ENCODE measurements at places on chromosomes 3 and 15. TPM values are rescaled to one million over a fixed set of nuclear protein-coding genes. Genes with fewer than 3 reads are reported as not detected.
A peak's percentile ranks its signal among the peaks of the same experiment; 100 is the strongest.

- DNase-seq, result peak; percentile 99
These were observed 371.6 kb downstream of the MCTP2 start for GRCh38 chr15:94602754-94603470.

DNA sequence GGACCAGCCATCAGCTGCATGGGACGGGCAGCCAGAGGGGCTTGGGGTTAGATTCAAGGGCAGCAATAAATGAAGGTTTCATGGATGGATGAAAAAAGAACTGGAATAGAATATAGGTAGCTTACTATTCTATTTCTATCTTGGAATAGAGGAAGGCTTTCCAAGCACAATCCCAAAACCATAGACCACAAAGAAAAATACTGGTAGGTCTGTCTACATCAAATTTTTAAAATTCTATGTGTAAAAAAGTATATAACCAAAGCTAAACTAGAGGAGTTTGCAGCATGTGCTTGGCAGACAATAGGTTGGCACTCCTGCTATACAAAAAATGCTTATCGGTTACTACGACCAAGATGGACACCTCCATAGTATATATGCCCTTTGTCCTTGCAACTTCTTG is 7.2 kb upstream of the FBLN2 start:
- DNase-seq, result no peak

DNA sequence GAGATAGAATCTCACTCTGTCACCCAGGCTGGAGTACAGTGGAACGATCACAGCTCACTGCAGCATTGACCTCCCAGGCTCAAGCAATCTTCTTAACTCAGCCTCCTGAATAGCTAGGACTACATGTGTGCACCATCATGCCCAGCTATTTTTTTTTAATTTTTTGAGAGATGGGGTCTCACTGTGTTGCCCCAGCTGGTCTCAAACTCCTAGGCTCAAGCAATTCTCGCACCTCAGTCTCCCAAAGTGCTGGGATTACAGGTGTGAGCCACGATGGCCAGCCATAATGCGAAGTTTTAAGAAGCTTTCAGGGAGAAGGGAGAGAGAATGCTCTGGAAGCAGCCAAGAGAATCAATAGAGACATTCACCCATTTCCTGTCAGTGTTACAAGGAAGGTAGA is 42.7 kb downstream of the PRKAR2A start:
- DNase-seq, result no peak

GRCh38 chr3:44870375-44871061 is 3.9 kb upstream of the TGM4 start:
- no peak for DNase-seq

- no peak for DNase-seq
These were observed 463.4 kb downstream of the ZIC1 start for GRCh38 chr3:147872568-147872967.

DNA sequence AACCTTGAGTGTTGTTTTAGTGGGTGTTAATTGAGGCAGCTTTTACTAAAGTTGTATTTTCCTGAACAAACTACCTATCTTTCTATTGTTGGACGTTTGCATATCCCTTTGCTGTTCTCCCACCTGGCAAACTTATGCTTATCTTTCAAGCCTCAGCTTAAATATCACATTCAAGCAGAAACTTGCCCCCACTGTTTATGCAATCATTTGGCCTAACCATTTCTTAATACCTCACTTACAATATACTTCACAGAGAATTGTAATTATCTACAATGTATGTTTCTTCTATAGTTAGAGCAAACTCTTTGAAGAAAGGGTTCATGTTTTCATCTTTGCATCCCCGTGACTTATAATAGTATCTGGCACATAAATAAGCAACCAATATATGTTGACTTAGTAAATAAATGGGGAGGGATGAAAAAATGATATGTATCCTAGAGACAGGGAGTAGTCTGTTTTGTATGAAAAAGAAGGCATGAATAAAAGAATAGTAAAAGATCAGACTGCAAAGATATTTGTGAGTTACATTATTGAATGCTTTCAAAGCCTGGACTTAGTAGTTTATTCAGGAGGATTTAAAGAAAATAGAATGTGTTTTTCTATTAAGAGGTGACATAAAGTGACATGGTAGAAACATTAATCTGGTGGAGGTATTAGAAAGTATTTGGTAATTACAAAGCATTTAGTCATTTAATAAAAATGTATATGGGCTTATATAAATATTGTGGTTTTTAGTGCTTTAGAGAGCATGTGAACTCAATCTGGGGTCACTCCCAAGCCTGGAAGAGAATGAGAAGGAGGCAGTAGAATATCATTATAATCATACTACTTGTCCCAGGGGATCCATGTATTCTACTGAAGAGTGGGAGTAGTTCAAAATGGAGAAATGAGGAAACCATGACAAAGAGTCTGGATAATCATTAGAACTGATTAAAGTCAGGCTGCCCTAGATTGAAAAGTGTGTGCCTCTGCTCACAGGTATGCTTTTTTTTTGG is 60.0 kb upstream of the DCBLD2 start:
- no peak for DNase-seq

DNA sequence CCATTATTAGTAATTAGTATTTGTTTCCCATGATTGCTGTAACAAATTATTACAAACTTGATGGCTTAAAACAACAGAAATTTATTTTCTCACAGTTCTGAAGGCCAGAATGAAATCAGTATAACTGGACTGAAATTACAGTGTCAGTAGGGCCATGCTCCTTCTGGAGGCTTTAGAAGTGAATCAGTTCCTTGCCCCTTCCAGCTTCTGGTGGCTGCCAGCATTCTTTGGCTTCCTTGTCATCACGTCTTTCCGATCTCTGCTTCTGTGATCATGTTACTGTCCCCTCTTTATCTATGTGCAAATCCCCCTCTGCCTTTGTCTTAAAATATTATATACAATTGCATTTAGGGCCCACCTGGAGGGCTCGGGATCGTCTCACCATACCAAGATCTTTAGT is 92.0 kb downstream of the FOXB1 start:
- peak; percentile 5 for DNase-seq

DNA sequence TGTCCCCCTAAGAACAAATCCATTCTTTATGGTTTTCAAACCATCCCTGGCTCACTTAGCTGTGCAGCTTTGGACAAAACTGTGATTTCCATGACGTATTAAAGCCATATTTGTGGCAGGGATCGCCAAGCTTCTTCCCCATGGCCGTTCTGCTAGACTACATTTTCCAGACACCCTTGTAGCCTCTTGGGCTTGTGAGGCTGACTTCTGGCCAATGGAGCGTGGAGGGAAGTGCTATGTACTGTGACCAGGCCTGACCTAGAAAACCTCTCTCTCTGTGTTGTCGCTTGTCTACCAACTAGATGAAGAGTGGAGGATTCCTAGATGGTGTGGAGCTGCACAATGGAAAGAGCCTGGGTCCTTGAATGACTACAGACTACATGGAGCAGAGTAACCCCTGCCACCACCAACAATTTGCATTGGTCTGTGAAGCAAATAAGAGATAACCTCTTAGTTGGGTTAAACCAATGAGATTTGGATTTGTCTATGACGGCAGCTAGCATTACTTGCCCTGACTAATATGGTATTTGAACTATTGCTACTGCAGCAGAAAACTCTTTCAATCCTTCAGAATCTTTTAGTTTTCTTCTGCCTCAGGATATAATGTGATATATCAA is 22.1 kb upstream of the MGLL start:
- no peak for DNase-seq

DNA sequence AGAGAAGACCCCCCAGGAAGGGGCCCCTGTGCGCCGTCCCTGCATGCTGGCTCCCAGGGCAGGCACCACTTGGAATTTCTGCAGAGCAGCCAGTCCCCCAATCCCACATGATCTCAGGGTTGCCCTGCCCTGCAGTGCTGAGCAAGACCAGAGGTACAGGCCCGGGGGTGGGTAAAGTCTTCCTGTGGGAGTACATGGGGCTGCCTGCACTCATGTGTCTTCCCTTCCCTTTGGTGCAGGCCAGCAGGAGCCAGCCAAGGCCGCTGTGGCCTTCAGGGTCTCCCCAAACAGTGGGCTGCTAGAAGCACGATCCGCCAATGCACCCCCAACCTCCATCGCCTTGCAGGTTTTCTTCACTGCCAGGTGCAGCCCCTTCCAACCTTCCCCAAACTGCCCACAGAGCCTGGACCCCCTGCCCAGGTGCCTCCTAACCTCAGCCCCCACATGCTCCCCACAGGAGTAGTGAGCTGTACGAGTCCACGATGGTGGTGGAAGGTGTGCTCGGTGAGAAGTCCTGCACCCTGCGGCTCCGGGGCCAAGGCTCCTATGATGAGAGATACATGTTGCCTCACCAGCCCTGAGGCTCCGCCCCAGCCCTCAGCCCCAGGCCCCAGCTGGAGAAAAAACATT is 15.0 kb downstream of the ACAA1 start:
- DNase-seq, result no peak

Gene CKMT1A
- not detected for total RNA-seq

DNA sequence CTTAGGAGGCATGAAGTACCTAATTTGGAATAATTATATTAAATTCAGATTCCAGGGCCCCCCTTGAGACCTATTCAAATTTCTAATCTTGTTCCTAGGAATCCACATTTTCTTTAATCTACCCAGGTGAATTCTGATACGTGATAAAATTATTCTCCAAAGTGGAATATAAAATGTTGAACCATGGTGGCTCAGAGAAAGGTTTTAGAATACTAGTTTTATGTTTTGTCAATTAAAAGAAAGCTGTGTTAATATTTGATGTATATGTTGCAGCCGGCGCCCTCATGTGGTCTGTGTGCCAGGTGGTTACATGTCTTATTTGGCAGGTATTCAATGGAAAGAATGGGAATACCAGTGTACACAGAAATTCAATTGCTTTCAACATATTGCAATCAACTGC is 321.8 kb downstream of the FEZF2 start:
- peak; percentile 65 for DNase-seq

DNA sequence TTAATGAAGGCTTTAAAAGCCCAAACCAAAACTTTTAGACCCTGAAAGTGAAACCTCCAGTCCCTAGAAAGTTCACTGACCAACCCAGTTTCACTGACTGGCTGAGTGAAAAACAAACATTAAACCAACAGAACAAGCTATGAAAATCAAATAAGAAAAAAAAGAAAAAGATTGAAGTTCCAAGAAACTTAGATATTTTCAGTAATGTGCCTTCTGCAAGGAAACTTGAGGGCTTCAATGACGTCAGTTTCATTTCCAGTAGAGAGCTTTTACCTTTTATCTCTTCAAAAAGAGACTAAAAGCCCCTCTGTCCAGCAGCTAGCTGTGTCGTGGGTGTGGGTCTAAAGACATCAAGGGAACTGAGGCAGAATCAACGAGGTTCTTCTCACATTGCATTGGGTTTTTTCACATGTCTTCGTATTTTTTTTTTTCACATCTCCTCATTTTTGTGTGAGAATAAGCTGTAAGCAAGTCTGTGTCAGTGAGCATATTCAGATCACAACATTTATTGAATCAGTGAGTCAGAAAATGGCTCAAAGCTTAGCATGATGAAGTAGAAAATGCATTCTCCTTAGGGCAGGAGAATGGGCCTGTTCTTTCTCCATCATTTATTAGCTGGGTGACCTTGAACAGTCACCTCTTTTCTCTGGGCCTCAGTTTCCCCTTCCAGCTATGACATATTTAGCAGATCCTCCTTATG is 54.8 kb upstream of the BCL6 start:
- no peak for DNase-seq

Gene KLHL40
- total RNA-seq, result not detected

- no peak for DNase-seq
These were observed 124.5 kb downstream of the PEAK1 start for GRCh38 chr15:77295446-77295845.

DNA sequence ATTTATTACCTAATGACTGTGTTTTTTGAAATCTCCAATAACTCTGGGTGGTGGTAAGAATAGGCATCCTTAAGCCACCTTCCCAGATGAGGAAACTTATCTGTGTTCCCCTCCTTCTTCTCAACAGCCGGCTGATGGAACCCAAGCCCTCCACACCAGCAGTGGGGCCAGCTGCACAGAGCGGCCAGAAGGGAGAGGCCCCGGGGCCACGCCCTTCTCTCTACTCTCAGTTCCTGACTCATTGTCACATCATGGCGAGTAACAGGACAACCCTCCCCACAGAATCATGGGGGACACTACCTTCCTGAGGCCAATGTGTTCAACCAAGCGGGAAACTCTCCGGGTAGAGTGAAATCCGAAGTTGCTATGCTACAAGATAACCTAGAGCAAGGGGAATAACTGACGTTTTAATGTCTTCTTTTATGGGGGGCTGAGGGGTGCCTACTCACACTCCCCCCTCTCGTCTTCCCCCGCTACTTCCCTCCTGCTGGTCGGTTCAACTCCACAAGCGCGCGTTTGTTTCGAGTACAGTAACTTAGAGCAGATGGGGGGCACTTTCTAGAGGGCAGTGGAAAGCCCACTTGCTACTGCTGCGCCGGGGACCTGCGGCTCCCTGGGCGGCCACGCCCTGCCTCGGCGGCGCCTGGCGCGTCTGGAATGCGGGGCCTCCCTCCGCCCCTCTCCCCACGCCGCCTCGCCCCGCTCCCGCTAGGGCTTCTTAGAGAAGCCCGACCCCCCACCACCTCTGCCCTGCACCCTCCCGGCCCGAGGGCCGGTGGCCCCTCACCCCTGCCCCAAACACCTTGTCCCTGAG is 621 bp downstream of the ANXA2 start:
- peak; percentile 76 for DNase-seq

Measured in lung microvascular endothelial cell (primary cell).